ENCODE measurements at places on chromosomes 4 and X.

DNA sequence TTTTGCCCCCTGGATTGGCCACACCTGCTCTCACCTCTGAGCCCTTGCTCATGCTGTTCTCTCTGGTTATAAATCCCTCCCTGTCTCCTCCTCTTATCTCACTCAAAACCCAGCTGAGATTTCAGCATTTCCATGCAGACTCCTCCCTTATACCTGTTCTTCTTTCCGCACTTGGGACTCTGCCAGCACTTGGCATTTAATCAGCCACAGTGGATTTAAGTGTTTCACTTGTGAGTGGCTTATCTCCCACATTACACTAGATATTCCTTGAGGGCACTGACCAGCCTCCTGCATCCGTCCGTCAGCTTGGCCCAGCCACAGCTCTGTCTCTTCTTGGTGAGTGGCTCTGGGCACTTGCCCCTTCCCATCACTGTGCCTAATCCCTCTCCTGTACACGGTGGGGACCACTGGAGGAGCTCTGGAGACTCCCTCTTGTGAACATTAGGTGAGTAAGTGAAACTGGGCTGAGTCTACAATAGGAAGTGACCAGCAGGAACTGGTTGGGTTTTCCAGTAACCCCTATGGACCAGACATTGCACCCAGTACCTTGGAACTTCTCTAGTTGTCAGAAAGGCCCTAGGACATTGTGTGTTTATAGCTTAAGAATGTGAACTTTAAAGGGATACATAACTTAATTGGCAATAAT, 19.9 kb downstream of the FGFBP1 start:
- no peak for DNase-seq

- DNase-seq, result no peak
Measured at GRCh38 chr4:7871356-7871755, 68.3 kb downstream of the AFAP1 start.

DNA sequence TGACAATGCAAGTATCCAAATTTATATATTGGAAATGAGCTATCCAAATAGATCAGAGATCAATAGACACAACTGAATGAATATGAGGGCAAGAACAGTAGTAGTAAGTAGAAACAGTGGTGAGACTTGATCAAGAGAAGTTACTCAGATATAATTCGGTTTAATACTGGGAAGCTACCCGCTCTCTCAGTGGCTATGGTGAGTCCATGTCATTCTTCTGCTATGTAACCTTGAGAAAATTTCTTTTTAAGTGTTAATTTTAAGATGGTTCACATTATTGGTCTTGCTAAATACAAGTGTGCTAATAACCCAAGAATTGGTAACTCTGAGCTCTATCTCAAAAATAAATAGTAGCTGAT, 53.6 kb downstream of the LEF1 start:
- DNase-seq, result no peak

DNA sequence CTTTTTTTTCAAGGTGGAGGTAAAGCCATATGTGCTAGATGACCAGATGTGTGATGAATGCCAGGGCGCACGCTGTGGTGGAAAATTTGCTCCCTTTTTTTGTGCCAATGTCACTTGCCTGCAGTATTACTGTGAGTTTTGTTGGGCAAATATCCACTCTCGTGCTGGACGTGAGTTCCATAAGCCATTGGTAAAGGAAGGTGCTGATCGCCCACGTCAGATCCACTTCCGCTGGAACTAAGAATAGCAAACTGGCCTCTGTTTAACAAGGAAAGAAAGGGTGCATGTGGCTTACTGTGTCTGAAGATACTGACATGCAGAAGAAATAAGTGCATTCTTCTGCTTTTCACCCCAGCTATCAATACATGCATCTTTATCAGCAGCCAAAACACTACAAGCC, 63.9 kb downstream of the CPEB2 start:
- DNase-seq, result no peak
